ENCODE measurements at places on chromosomes 16 and 17.
A peak's percentile ranks its signal among the peaks of the same experiment; 100 is the strongest.

GRCh38 chr17:49823614-49824013, 24.3 kb downstream of the TAC4 start:
- no peak for DNase-seq

DNA sequence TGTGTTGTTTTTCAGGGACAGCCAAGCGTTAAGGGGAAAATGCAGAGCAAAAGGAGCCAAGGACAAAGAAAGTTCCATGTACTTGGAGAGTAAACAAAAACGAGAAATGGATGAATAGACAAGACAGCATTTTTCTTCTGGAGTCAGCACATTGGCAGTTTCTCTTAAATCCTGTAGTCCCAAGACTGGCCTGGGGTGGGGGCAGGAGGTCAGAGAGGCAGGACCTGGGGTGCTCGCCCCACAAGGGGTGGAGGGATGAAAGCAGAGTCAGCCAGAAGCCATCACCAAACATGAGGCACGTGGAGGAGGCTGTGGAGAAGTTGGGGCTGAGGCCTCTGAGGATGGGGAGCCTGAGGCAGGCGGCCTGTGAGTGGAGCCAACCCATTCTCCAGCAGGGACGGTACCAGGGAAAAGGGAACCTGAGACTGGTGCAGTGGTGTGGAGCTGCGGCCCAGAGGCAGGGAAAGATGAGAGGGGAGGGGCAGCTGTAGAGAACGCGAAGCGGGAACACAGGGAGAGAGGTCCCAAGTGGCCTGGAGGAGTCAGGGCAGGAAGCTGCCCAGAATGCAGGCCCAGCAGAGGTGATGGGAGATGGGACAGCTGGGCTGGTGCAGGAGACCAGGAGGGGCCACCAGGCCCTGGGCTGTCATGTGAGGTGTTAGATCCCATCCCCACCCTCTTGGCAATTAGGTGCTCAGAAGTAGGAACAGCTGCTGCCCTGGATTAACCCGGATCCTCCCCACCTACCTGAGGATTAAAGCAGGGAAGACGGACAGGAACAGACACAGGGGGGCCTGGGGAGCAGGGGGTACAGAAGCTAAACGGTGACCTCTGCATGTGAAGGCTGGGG, 3.3 kb downstream of the TLCD3B start:
- DNase-seq: no peak

DNA sequence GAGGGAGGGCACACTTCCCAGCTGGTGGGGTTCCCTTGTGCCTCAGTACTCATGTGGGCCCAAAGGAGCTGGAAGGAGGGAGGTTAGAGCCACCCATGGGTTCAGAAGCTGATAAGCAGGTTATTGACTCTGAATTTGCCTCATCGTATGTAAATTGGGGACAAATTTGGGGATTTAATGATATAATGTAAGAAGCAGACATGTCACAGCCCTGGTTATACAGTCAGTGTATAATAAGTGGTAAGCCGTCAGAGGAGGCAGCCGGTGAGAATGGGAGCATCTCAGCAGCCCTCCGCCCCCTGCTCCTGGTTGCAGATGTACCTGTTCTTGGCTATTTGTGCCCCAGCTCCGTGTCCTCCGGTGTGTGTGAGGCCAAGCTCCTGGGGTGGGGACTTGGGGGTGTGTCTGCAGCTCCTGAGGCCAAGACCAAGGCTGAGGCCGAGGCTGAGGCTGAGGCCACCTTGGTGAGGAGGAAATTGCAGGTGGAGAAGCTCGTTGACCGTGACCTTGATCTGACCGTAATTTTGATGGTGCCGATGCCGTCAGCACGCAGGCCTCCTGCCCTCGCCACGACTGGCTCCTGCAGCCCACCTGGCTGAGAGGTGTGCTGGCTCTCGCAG, 288.1 kb downstream of the SEC14L1 start:
- no peak for DNase-seq

DNA sequence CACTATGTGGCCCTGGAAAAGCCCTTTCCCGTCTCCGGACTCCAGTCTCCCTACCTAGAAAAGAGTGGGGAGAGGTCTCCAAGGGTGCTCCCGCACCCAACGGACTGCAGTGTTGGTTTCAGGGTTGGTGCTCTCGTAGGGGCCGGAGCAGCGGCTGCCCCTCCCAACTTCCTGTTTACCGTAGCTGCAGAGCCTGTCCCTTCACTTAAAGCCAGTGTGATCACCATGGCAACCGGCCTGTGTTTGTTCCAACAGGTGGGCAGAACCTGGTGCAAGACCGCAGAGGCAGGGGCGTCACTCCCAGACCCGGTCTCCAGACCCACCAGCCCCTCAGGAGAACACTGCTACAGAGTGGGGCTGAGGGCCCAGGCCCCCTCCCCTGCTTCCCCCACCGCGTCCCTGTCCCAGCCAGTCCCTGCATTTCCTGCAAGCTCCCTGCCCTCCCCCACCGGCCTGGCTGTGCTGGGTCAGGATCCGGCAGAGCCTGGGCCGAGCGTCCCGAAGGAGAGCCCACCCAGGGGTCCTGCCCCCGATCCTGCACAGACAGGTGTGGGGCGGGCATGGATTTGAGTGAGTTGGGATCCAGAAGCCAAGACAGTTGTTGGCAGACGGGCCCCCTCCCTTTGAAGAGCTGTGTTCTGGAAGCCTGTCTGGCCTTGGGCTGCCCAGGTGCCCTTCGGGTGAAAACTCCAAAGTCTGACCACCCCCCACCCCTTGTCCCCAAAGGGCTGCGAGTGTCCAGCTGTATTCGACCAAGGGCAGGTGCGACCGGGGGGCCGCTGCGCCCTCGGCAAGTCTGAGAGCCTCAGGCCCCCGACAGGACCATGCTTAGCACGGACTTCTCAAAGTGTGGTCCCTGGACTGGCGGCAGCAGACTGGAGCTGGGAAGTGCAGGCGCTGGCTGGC, 1.5 kb upstream of the BAIAP3 start:
- DNase-seq: peak; percentile 67

- DNase-seq: no peak
Observed at GRCh38 chr17:65027305-65027704, 29.2 kb downstream of the GNA13 start.

DNA sequence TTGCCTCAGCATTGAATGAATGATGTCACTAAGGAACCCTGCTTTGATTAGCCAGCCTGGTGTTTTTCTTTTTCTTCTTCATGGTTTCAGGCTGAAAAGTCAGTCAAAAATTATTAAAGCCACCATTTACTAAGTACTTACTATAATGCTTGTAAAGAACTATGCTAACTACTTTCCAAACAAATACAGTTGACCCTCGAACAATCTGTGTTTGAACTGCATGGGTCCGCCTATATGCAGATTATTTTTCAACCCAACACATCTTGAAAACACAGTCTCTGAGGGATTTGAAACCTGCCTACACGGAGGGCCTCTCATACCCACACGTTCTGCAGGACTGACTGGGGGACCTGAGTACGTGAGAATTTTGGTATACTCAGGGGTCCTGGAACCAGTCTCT, 136.3 kb downstream of the PARN start:
- DNase-seq: no peak

DNA sequence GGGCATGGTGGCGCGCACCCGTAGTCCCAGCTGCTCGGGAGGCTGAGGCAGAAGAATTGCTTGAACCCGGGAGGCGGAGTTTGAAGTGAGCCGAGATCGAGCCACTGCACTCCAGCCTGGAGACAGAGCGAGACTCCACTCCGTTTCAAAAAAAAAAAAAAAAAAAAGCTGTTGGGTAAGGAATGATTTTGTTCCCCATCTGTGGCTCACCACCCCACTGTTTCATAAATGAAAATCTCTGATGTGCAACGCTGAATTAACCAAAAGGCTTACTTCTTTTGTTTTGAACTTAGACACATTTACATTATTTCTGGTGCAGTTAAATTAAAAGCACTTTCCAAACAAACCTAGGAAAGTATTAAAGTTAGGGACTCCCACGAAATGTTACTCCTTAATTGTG, 1.2 kb upstream of the METTL9 start:
- no peak for DNase-seq

GRCh38 chr17:6926667-6927066, 69.2 kb upstream of the ALOX12 start:
- DNase-seq: no peak

DNA sequence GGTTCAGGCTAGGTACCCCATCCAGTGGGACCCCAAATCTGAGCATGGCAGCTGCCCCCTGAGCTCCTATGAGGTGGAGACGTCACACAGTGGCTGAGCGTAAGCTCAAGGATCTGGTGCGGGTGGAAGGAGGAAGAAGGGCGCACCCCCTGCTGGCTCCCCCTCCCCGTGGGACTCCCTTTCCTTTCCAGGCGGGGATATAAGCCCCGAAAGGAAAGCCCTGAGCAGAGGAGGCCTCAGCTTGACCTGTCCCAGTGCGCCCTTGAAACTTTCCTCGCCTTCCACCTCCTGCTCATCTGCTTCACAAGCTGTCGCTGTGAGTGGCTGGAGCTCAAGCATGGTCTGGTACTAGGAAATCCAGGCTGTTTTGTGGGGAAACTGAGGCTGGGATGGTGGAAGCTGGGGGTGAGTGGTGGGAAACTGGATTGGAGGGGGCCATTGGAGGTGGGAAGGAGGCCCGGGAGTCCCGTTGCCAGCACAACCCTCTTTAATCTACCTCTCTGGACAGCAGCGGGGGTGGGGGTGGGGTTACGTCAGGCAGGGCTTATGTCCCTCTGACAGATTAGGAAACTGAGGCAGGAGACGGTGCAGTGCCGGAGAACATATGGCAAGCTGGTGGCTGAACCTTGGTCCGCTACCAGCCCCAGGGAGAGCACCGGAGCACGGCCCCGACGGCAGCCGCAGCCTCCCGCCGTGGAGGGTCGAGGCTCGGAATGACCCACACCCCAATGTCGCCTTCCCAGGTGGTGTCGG, 92.3 kb upstream of the TMEM97 start:
- DNase-seq: no peak

DNA sequence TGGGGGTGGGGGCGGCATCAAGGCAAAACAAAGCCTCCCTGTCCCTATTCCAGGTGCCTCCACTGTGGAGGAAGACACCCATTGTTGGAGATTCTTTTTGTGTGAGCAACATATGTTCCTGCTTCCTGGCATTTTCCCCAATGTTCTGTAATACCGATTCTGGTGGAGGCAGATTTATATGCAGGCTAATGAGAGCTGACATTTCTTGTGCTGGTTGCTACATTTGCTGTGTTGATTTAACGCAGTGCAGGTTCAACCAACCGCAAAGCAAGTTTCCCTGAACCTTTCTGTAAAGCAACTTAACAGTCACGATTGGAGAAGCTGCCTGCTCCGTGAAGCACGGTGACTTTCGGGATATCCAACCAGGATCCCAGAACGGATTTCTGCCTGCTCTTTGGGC, 260.5 kb downstream of the CBLN1 start:
- DNase-seq: peak; percentile 43

DNA sequence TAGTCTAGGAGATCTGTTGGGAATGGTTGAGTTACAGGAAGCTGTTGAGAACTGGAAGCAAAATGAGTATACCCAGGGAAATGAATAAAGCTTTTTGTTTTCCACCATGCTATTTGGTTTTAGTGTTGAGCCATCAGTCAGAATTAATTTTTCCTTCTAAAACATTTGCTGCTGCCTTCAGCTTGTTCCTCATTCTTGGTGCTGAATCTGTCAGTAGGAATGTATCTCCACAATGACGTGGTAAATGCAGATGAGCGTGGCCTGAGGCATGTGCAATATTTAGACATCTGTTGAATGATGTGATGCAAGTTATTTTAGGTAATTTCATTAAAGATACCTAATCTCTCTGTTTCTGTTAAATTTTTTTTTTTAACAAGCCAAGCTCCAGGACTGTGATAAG, 10.9 kb downstream of the HAPSTR1 start:
- no peak for DNase-seq

DNA sequence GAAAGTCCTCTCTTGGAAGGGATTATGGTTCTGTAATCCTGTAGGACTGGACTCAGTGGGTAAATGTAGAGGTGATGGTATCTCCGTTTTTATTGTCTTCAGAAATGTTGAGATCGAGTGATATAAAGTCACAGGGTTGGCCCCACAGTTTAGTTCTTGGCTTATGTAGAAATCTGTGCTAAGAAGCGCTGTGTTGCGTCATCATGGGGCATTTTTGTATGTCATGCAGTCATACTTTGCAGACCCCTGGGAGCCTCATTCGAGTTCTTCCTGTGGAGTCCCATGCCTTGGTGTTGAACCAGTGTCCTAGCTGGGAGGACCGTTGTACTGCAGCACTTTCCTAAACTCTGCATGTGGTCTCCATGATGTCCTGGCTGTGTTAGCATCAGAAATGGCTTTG, 619.7 kb downstream of the MAF start:
- no peak for DNase-seq

GRCh38 chr16:52494145-52494544, 52.8 kb downstream of the TOX3 start:
- no peak for DNase-seq

- no peak for DNase-seq
Observed at GRCh38 chr16:21023509-21024202, 123.1 kb downstream of the LYRM1 start.

- no peak for DNase-seq
Observed at GRCh38 chr17:17815436-17816200, 21.2 kb downstream of the SREBF1 start.

DNA sequence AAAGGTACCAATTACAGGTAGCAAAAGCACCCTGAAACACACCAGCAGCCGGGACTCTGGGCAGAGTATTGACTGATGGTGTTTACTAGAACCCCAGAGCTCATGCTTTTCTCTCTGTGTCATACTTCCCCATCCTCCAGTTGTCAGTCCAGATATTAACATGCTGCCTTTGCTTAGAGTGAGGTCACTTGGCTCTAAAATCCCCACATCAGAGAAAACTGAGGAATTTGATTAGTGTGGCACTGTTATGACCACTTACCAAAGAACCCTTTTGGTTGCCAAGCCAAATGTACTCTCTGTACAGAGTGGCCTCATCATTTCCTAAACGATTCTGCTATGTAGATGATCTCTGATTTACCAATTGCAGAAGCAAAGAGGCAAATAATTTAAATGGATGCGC, 80.4 kb downstream of the ABCC12 start:
- no peak for DNase-seq

- DNase-seq: no peak
Observed at GRCh38 chr17:50266384-50267073, 7.7 kb upstream of the TMEM92 start.

DNA sequence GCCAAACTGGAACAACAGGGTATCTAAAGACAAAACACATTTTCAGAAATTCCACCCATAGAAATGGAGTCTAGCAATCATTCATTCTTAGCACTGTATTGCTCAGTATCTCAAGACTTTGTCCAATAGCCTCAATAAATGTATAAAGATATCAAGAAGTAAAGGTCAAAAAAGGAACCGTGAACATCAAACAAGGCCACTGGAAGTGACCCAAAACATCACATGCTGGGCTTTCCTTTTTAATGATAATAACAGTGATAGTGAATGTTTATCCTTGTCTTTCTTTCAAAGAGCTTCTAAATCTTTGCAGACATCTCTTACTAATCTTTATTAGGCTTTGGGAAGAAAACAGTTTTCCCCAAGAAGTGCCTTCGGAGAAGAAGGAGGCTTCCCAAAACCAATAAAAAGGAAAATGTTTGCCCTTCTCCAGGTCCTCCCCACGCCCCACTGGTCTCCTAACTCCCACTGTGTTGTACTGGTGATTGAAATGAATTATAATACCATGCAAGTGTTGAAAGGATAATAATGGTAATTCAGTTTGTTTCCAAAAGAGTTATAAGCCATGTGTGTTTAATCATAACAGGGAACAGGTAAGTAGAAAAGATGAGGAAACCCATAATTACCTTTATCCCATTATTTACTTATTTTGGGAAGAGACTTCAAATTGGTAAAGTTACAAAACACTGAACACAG, 18.6 kb downstream of the RNF43 start:
- DNase-seq: no peak

All from right kidney (tissue), 9 donors.